Activated T-cell treated with anti-CD3 and anti-CD28 coated beads, Interleukin-2, amount 50 U/mL, for 48 hours (primary cell): ENCODE measurements at places on chromosomes 1 and 21.

GRCh38 chr1:67429528-67430357, 459 bp downstream of the SERBP1 start:
- peak; percentile 58 for DNase-seq

GRCh38 chr1:96338622-96339021, 383.0 kb upstream of the PTBP2 start:
- no peak for DNase-seq

GRCh38 chr1:29436181-29436785, 200.0 kb downstream of the PTPRU start:
- DNase-seq, result no peak

- DNase-seq, result peak; percentile 73
Observed at GRCh38 chr21:33403786-33404585, 773 bp downstream of the IFNGR2 start.

DNA sequence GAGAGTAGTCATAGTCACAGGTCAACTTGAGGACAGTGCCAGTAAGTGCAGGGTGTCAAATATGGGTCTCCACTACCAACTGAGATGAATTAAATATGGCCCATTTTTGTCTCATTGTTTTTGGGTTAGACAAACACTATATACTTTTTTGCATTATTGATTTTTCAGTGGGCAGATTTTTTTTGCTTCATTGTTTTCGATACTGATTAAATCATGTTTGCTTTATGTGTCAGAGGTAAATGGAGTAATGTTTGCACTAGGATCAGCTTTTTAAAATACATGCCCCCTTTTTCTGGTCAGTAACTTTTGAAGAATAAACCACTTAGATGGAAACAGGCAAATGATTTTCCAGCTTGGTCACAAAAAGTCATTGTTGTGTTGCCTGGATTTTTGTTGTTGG, 199.0 kb downstream of the USH2A start:
- DNase-seq, result no peak

GRCh38 chr1:184014271-184014670, 23.3 kb downstream of the COLGALT2 start:
- DNase-seq, result no peak

DNA sequence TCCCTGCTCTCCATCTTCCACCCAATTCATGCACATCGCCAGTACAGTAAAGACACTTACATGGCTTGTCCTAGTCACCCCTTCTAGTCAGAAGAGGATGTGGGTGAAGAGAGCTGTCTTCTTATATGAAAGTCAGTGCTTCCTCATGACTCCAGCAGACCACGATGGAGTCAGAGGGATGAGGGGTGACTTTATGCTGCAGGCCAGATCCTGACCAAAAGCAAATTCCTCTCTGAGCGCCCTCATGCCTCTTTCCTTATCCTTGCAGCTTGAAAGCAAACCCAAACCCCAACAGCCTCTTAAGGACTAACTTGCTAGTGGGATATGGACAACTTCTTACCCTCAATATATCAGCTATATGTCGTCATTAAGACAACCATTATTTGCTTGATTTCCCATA, 348.2 kb upstream of the DUSP10 start:
- no peak for DNase-seq

- DNase-seq, result no peak
Observed at GRCh38 chr1:245480393-245481120, 325.8 kb downstream of the KIF26B start.

DNA sequence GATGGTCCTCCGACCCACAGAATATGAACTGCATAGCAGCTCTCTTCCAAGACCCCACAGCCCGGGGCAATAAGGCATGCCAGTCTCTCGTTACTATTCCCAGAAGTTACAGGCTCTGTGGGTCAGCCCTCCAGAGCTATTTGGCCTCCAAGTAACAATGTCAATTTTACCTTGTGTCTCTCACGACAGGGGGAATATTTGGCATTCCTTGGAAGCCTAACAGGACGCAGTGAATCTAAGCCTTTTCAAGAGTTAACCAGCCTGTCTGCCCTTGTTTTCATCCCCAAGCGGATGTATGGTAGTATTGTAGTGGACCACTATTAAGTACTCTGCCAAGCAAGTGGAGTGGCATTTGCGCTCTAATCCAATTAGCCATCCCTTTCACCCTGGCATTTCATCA, 24.4 kb upstream of the GNG4 start:
- DNase-seq, result no peak

- no peak for DNase-seq
Observed at GRCh38 chr1:234261545-234261944, 111.7 kb upstream of the COA6 start.

GRCh38 chr1:119225831-119226230, 85.4 kb upstream of the WARS2 start:
- DNase-seq, result no peak

- DNase-seq, result peak; percentile 93
Observed at GRCh38 chr1:241640149-241640866, at the start of the genes CHML and OPN3. CHML (minus strand) TSS chr1:241640369; CDS start chr1:241635766, 4,603 bp downstream. OPN3 (minus strand) TSS chr1:241640369; CDS start chr1:241640254, 115 bp downstream.

DNA sequence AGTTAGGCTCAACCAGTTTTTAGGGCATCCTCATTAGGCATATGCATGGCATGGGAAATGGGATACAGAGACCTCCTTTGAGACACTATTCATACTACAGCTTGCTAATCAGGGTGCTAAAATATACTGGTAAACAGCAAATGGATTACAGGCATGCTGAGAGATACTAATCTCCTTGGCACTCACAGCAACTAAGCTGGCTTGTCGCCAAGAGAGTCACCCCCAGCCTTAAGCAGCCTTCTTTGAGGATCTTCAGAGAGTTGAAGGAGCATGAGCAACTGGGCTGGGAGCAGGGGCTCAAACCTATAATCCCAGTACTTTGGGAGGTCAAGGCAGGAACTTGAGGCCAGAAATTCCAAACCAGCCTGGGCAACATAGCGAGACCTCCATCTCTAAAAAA, 120.1 kb upstream of the NR5A2 start:
- no peak for DNase-seq

- DNase-seq, result no peak
Observed at GRCh38 chr1:3814065-3814464, 17.8 kb upstream of the LRRC47 start.

DNA sequence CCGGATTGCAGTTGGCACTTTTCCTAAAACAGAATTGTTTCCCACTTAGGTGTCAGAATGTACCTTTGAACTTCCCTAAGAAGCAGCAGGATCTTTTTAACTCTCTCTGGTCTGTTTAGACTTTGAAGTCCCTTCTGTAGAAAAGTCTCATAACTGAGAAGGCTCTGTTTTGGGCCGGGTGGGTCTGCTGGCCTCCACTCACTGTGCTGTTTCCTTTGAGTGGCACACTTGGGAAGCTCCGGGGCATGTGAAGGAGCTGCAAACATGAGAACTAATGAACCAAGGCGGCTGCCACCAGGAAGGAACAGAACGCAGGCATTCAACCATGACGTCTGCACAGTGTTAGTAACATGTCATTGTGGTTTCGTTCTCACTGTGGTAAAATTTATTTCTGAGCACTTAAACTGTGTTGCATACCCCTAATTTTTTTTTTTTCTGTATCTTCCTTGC, 19.5 kb upstream of the NCMAP start:
- DNase-seq, result peak; percentile 73

- DNase-seq, result no peak
Observed at GRCh38 chr1:9434247-9435152, 104.8 kb upstream of the SLC25A33 start.

GRCh38 chr1:218034468-218034867, 250.6 kb upstream of the RRP15 start:
- no peak for DNase-seq

GRCh38 chr1:115453666-115454065, 115.6 kb upstream of the NGF start:
- no peak for DNase-seq

DNA sequence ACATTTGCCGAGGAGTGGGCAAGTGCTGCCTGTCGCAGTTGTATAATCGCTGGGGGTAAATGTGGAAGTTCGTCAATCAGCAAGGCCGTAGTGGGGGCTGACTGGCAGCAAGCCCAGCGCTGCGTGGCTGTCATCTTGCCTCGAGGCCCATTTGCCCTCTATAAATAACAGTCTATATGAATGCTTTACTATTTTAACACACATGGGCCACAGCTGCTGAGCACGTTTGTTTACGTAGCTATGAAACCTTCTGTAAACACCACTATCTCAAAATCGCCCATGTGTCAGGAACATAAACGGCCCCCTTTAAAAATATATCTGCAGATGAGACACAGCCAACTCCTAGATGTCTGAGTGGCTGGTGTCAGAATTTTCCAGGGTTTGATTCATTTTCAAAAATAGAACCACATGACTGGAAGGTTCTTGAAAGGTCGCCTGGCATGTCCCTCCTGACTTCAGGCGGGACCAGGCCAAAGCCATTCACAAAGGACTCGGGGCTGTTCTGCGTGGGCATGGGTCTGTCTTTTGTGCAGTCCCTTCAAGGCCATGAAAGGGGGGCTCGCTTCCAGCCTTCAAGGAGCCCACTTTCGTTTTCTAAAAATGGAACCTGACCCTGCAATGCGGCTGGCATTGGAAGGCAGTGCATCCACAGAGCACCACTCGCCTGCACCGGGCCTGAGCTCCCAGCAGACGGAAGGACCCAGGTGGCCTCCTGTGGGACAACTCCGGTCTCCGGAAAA, 205.5 kb downstream of the KCNJ6 start:
- no peak for DNase-seq

GRCh38 chr1:156586892-156587477, 4.6 kb upstream of the NAXE start:
- DNase-seq, result no peak

GRCh38 chr1:17248781-17249180, at the start of gene PADI3:
PADI3 (plus strand) TSS chr1:17249098; CDS start chr1:17249138, 40 bp downstream.
- no peak for DNase-seq

DNA sequence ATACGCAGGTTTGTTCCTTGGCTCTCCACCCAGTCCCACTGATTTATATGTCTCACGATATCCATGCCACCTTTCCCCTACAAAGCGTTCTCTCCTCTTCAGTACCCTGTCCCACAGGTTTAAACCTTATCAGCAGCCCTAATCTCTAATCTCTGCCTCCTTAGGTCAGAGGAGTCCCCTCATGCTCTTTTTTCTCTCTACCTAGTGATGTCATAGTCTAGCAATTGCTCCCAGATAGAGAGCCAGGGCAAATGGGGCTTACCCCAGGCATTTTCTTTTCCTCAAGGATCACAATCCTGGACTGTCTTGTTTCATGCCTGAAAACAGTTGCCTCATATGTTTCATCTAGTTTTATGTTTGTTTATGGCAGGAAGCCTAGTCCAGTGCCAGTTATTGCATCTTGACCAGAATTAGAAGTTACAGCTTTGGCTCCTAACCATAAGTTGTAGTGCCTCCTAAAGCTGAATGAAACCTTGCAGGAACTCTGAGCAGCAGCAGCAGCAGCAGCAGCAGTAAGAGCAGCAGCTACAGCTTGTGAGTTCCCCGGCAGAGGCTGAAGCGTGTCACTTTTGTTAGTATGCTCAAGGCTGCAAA, 26.7 kb upstream of the TP53BP2 start:
- DNase-seq, result no peak

- DNase-seq, result no peak
Observed at GRCh38 chr1:232813097-232813496, 7.9 kb downstream of the MAP10 start.

DNA sequence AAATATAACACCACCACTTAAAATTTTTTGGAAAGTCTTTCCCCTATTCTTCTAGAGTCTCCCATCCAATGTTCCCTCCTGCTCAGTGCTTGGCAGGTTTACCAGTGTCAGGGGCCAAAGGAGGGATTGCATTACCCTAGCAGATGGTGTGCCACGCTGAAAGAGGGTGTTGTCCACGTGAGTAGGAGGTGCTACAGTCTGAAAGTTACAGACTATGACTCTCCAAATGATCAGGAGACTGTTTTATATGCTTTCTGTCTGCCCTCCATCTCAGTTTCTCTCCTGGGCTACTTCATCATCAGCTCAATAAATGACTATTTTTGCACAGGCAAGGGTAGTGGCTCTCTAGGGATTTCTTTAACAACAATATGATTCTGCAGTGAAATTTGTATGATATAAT, 31.3 kb upstream of the ANGPTL7 start:
- no peak for DNase-seq

GRCh38 chr1:205656236-205656635, 24.1 kb downstream of the SLC45A3 start:
- no peak for DNase-seq

- no peak for DNase-seq
Observed at GRCh38 chr1:2965676-2966075, 55.6 kb upstream of the ACTRT2 start.

- DNase-seq, result no peak
Observed at GRCh38 chr1:210940081-210940617, 193.8 kb downstream of the KCNH1 start.

GRCh38 chr1:237799762-237800474, 90.8 kb downstream of the ZP4 start:
- peak; percentile 33 for DNase-seq

- DNase-seq, result no peak
Observed at GRCh38 chr1:230772457-230773395, 25.5 kb downstream of the CAPN9 start.

- no peak for DNase-seq
Observed at GRCh38 chr1:69688193-69688592, 120.5 kb downstream of the LRRC7 start.

DNA sequence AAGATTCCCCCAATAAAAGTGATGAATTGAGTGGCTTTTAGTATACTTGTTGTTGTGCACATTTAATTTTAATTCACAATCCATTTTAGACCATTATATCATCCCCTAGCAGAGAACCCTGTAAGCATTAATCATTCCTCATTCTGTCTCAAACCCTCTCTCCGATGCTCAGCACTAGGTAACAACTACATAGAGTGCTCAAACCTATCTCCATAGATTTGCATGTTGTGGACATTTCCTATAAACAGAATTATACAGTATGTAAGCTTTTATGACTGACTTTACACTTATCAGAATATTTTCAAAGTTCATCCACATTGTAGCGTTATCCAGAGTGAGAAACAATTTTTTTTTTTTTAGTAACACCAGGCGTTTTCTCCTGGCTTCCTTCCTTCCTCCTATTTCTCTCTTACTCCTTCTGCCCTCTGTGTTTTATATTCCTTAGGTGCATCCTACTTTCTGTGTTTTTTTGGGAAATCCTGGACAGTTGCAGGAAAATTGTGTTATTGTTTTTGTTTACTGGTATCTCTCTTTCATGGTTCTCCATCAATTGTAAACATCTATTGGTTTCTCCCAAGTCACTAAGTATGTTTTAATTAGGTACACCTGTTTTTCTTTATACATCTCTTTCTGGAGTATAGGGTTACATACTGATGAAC, 1528.0 kb upstream of the TPTE start:
- DNase-seq, result no peak
